Activated T-cell treated with anti-CD3 and anti-CD28 coated beads for 1 hour (primary cell): ENCODE measurements at places on chromosomes 5 and 9.

DNA sequence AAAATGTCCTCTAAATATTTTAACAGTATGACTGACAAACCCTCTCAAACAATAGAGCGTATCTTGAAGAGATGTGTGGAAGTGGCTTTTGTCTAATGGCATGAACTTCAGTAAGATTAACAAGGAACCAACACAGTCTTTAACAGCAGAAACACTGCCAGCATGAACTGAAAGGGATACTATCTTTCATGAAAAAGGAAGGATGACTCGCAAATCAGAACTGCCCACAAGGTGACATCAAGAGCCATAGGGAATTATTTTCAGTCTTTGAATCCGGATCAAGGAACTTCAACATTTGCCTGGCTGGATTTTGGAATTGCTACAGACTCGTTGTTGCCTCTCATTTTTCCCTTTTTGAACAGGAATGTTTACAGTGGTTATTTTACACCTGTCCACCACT is 5.1 kb upstream of the HEXB start:
- no peak for DNase-seq

DNA sequence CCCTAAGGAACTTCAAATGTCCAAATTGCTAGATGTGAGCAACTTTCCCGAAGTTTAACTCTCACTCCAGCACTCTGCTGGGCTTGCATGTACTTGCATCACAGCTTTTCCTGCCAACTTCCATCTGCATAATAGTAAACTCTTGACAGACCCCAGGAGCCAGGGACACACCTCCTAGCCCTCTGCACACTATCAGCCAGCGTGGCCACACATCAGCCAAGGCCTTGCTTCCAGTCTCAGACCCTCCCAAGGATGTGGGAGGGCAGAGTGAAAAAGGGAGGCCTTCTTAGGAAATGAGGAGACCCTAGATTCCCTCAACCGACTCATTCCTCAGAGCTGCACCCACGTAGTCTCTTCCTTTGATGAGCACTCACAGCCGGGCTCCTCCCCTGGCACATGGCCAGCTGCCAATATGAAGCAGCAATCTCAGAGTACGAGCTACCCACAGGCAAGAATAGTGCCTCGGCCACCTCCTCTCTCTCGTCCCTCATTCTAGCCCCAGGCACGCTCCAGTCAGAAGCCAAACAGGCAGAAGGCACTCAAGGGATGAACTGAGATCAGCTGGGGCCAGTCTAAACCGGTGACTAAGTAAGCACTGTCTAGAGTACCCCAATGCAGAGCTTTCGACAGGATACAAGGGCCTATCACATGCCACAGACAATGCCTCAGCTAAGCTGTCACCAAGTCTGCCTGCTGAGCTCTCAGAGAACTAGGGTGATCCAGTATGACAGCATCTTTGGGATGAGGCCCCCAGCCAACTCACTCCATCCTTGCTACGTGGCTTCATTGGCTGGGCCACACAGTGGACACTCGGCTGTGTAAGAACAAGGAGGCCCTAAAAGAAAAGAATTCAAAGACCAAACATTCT is 2.3 kb downstream of the P4HA2 start:
- peak; percentile 8 for DNase-seq

- no peak for DNase-seq
Observed at GRCh38 chr5:138833726-138834480, 41.2 kb downstream of the LRRTM2 start.

- no peak for DNase-seq
Observed at GRCh38 chr5:158783382-158783781, 316.3 kb downstream of the EBF1 start.

DNA sequence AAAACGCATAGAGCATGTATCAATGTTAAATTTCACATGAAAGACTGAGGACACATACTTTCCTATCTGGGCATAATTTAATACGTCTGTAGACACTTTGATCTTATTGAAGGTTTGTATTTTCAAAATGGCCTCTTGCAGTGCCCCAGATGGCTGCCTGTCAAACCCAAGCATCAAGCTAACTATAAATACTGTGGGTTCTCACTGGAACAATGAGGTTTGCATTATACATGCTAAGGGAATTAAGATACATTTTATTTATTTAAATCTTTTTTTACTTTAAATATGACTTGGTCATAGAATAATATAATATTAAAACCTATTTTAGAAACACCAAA is 702.9 kb upstream of the GRAMD2B start:
- no peak for DNase-seq

DNA sequence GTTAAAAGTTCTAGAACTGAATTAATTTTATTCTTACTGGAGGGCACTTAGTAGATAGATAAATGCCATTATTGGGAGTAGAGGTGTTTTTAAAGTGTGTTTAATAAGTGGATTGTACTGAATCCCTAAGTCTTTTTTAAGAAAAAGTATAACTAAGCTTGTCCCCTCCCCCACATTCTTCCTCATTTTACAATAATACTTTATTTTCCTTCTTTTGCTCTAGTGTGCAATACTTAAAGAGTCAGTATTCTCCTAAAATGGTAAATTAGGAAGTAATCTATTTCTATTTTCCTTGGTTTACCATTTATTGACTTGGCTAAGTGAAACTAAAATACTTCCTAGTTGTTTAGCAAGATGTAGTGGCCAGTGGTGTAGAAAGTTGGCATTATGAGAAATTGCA is 11.6 kb downstream of the UBLCP1 start:
- DNase-seq = no peak

DNA sequence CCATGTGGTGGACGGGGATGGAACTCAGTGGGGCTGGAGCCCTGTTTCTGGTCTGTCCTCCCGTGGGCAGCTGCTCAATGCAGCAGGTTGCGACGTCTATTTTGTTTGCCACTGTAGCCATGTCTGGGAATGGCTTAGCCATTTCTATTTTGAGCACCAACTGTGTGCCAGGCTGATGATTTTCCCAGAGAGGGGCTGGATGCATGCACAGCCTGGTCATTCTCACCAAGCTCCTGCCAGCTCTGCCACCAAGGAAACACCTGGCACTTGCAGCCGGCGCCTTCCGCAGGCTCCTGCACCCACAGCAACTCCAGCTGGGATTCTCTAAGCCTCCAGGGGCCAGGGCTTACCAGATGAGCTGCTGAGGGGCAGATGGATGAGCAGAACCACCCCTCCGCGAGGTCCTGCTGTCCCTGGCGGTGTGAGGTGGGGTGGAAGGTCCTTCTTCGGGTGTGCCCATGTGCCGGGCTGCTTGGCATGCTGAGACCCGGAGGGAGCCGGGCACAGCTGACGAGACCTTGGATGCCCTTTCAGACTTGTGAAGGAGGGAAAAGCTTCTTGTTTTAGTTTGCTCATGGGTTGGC is 151.2 kb downstream of the RXRA start:
- no peak for DNase-seq

GRCh38 chr5:113017881-113018635 is 41.5 kb downstream of the DCP2 start:
- no peak for DNase-seq

DNA sequence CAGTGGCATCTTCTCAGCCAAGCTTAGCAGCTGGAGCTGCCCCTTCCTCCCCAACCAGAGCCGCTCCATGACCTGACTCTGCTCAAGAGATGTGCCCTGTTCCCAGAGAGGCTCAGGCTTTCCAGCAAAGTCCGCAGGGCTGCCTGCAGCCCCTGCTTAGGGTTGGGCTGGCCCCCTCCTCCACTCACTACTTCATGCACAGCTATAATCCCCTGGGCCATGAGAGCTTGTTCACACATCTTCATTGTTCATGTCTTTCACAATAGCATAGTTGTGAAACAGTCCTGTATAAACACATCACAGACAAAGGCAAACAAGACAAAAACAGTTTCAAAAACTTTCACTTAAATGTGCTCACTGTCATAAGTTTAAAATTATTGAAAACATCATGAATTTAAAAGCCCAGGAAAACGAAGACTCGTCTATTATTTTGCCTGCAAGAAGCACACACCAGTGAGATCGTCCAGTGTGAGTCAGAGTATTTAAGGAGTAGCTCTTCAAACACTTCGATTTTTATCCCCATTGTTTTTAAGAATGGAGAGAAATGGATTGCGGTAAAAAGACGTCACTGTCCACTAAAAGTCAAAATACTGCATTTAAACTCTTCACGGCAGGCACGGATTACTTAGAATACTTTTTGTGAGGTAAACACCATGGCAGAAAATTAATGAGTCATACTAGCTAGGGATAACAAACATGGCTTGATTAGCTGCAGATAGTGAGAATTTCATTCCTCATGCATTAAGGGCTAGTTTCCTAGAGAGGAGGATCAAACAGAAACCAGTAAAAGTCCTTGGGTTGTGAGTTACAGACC is 40.7 kb upstream of the S1PR3 start:
- DNase-seq = no peak

DNA sequence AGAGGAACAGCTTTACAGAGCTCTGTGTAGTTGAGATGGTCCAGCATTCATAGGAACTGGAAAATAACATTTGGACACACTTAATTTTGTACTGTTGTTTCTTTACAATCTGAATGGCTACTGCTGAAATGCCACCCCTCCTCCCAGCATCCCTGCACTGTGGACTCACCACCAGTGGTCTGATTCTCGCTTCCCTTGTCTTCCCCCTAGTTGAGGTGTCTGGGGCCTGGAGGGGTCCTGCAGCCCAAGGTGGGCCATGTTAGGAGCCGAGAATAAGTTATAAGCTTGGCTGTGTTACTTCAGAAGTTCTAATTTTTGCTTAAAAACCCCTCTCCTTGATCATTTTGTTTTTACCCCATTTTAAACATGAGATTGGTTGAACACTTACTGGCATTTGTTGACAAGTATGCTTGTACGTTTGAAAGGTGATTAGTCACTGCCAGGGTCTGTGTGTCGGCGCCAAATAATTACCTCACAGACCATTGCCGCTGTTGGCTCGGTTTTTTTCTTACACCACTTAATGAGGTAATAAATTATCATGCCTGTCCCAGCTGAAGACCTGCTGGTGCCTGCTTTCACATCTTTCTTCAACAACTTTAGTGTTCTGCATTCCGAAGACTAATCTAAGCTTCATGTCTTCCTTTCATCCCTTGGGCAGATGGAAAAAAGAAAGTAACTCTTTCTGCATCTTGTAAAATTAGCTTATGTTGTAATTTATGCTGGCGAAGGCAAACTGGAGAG is 65.8 kb downstream of the MCCC2 start:
- DNase-seq = no peak

DNA sequence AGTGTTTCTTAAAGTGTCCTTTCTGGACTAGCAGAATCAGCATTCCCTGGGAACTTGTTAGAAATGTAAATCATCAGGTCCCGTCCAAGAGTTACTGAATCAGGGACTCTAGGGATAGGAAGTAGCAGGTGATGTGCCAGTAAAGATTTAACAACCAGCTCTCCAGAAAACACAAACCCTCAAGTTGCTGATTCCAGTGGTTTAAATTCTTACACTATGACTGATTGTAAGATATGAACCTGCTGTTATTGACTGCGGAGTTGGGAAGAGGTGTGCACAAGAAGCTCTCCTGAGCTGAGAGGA is 39.1 kb upstream of the BASP1 start:
- no peak for DNase-seq

GRCh38 chr9:100285601-100286000 is 67.1 kb downstream of the TEX10 start:
- no peak for DNase-seq

DNA sequence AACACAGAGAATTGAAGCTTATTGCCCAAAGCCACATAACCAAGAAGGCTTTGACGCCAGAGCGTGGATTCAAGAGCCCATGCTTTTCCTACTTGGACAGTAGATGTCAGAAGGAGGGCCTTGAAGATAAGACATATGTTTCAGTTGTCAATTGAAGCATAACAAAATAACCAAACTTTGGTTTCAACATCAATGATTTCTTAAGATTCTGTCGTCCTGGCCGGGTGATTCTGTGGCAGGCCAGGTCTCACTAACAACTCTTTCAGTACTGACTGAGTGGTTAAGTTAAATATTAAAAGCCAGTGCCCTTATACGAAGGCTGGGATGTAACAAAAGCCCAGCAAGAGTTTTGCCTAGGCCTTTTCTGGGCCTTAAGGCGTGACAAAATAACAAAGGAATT is 94.0 kb downstream of the RCL1 start:
- DNase-seq = no peak

GRCh38 chr9:85408494-85408893 is 333.3 kb downstream of the AGTPBP1 start:
- DNase-seq = no peak

DNA sequence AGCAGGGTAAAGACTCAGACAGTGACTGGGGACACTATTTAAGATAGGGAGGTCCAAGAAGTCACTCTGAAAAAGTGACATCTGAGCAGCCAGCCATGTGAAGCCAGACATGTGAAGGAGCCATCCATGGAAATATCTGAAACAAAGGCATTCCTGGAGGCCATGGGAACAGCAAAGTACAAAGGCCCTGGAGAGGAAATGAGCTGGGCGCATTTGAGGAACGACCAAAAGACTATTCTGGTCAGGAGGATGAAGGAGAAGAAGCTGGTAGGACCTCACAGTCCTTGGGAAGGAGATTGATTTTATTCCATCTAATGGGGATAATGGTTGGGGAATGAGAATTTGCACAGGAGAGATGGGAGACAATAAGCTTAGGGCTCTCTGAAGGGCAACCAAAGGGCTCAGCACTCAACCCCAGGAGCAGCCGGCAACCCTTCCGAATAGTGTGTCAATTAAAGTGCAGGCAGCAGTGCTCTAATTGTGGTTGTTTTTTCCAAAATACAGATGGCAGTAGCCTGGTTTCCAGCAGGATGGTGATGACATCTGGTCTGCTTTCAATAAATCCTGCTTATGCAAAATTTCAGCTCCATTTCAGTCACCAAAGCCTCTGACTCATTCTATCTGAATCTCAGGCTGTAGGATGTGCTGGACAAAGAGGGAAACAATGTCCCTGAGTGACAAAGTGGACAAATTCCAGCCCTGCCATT is 26.7 kb downstream of the FOXI1 start:
- no peak for DNase-seq

DNA sequence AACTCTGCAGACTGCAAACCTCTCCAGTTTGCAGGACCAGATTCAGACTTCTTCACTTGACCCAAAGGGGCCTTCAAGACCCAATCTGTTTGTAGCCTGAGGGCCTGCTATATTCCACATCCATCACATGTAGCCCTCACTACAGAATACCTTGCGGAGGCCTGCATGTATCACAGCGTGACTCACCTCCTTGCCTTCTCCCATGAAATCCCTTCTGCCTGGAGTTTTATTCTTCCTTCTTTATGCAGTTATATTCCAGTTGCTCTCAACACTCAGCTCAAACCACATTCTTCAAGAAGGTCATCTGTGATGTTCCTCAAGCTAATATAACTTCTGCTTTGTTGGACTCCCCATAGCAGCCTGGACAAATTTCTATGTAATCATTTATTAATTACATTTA is 198.5 kb upstream of the PTGER4 start:
- no peak for DNase-seq

DNA sequence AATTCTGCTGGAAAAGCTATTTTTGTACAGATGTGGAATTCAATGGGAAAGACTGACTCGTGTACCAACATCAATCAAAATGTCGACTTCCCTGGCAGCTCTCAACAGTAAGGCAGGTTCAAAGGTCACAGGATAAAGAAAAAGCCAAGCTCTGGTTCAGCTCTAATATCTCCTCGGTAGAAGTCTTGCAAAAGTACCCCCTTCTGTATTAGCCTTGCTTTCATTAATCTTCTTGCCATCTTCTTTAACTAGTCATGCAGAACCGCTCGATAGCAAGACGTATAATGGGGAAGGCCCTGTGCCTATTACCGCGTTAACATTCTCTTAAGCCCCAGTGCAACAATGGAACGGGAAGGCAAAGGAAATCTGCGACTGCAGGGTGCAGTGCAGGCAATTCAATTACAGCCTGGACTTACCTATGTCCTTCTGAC is 201.2 kb downstream of the GAPVD1 start:
- DNase-seq = no peak

GRCh38 chr9:18837402-18837801 is 195.6 kb downstream of the SAXO1 start:
- DNase-seq = no peak
